RWPE1 (cell line): ENCODE measurements at places on chromosomes 3 and 15.

DNA sequence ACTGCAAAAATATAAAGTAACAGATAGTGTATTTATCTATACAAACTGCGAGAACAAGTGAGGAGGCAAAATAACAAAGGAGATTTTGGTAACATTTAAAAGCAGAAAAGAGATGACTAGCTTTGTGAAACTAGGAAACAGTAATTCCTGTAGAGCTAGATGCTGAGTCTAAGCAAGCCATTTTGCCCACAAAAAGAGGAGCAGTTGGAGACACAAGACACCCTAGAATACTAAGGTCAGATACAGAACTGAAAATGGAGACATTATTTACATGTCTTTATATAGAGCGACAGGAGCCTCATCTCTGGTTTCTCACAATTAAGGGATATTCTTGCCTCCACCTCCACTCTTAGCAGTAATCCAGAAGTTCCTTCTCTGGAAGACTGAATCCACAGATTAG lies 732.4 kb upstream of the GBE1 start:
- DNase-seq, result no peak

- no peak for DNase-seq
Observed at GRCh38 chr3:195080571-195081151, 190.3 kb downstream of the XXYLT1 start.

DNA sequence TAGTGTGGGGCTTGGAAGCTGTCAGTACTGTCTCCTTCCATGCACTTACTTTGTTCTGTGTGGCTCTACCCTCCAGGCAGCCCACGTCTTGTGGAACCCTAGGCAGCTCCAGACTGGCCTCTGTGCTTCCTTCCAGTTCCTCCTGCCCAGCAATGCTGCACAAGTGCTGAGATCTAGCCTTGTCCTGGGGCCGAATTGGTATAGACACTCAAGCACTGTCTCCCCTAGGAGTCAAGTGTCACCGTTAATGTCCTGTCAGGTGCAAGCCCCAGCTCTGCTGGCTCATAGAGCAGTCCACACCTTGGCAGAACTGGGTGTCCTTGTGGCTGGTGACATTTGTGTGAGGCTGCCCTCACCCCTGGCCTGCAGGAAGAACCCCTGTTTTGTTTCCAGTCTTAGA lies 130.1 kb downstream of the EEFSEC start:
- DNase-seq, result no peak

DNA sequence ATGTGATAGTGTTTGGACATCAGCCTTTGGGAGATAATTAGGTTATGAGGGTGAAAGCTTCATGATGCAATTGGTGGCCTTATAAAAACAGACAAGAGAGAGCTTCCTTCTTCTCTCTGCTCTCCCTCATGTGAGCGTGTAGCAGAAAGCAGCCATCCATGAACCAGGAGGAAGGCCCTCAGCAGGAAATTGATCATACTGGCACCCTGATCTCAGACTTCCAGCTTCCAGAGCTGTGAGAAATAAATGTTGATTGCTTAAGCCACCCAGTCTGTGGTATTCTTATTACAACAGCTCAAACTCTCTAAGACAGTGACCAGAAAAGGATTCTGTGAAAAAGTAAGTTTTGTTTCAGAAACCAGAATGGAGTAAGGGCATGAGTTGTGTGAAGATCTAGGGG lies 13.3 kb downstream of the STAC start:
- no peak for DNase-seq

DNA sequence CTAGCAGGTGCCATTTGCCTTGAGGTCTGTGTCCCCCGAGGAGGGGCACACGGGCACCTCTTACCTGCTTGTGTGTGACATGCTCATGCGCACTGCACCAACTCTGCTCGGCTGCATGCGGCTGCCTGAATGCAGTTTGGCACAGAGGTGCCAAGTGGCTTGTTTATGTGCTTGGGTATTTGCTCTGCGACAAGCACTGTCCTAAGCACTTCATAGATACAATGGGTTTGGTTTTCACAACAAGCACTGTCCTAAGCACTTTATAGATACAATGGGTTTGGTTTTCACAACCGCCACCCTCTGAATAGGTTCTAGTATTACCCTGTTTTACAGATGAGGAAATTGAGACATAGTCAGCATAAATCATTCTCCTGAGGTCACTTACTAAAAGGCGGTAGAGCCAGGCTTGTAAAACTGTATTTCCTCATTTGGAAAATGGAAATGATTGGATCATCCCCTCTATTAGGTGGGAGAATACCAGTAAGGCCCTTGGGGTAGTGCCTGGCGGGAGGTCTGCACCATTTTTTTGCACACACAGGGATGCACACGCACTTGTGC lies 487 bp downstream of the ITIH4 start:
- DNase-seq, result no peak

DNA sequence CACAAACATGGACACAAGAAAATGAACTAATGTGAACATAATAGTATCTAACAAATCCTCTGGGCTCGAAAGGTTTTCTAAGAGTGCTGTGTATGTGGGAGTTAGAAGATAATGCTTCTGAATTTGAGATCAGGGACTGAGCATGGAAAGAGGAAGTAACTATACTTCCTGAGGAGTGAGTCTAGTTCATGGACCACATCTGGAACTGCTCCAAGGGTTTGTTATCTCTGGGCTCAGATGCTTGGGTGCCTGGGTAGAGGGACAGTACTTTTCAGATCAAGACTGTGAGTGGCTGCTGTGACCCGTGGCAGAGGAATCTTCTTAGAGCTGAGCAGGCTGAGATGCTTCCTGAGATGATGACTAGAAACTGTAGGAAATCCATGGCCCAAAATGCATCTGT lies 28.5 kb downstream of the TBC1D23 start:
- no peak for DNase-seq

GRCh38 chr3:131518680-131519079 lies 15.9 kb upstream of the MRPL3 start:
- no peak for DNase-seq

DNA sequence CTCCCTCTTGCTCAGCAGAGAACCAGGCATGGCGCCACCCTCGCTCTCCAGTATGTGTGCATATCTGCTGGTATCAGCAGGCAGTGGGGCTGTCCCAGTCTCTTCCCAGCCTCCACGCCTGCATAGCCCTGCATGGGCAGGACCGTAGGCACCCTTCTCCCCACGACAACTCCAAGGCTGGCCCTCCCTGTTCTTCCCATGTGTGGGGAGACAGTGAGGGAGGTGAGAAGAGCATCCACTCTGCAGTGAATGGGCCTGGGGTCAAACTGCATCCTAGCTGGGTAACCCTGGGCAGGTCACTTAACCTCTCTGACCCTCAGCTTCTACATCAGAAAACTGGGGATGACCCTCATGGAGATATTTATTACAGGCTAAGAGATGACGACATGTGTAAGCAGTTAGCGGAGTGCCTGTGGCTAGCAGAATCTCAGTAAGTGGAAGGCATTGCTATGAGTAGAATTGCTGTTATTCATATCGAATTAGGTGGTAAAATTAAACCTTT lies 13.3 kb upstream of the SSUH2 start:
- DNase-seq, result no peak

- DNase-seq, result no peak
Observed at GRCh38 chr15:73767806-73768501, 14.8 kb upstream of the INSYN1 start.

DNA sequence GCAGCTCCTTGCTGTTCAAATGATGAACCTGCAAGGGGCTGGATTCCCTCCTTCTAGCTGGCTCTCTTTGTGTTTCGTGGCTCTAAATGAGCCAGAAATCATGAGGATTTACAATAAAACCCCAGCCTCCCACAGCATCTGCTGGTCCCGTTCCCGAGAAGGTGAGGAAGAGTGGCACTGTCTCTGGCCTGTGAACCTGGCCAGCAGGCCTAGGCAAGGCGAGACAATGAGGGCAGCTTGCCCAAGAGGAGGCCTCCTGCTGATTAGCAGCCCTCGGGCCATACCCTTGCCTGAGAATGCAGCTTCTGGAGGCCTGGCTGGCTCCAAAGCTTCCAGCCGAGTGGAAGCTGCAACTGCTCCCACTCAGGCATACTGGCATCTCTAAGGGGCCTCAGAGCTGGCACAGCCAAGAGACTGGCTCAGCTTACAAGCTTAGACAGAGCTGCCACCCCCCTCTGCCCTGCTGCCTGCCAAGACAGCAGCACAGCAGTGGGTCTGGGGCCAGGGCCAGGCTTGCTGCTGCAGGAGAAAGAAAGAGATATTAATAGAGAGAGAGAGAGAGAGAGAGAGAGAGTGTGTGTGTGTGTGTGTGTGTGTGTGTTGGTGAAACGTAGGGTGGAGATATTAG lies 76.5 kb downstream of the HMG20A start:
- DNase-seq, result no peak

DNA sequence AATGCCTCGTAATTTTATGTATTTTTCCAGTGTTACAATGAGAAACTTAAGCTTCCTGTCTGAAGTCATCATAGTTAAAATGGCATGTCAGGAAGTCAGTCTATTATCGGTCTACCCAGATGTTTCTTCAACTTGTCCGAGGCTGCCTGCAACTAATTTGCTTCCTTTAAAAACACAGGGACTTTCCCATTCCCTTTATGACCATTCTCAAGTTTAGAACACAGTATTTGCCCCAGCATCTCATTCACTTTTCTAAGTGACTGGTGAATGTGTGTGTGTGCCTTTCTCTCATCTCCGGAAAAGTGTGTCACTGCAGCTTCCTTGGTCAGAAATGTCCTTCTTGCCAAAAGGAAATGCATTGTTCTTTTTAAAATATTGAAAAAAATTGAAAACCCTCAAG lies 466.6 kb downstream of the RAP2B start:
- DNase-seq, result no peak

DNA sequence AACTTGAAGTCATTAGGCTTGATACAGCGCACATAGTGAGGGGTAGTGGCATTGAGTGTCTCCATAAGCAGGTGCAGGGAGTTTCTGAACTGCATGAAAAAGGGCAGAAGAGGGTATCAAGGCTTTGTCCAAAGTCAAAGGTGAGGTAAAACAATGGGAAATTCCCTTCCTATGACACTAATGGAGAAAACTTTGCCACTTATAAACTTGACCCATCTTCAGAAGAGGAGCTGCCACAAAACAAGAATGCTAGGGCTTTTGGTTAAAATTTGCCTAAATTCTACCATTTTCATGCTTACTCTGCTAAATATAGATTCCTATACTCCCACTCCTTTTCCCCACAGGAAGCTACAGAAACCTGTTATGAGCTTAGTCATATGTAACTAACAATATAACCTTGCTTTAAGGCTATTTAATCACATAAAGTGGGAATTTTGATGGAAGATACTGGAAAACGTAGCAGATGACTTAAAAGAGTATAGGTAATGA lies 87.5 kb upstream of the MYO5C start:
- no peak for DNase-seq

- DNase-seq, result no peak
Observed at GRCh38 chr3:65385805-65386204, 652.9 kb downstream of the MAGI1 start.

DNA sequence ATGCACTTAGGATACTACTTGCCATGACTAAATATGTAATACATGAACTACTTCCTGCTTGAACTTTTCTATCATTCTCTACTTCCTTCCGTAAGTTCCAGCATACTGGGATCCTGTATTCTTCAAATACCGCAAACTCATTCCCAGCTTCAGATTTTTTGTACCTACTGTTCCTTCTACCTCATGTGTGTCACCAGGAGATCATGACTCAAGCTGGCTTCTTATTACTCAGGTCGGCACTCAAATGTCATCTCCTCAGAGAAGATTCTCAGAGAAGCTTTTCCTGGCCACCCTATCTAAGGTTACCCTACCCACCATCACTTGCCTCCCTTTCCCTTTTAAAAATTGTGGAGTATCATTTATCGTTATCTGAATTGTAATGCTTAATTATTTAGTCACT lies 66.7 kb downstream of the RFX7 start:
- no peak for DNase-seq

DNA sequence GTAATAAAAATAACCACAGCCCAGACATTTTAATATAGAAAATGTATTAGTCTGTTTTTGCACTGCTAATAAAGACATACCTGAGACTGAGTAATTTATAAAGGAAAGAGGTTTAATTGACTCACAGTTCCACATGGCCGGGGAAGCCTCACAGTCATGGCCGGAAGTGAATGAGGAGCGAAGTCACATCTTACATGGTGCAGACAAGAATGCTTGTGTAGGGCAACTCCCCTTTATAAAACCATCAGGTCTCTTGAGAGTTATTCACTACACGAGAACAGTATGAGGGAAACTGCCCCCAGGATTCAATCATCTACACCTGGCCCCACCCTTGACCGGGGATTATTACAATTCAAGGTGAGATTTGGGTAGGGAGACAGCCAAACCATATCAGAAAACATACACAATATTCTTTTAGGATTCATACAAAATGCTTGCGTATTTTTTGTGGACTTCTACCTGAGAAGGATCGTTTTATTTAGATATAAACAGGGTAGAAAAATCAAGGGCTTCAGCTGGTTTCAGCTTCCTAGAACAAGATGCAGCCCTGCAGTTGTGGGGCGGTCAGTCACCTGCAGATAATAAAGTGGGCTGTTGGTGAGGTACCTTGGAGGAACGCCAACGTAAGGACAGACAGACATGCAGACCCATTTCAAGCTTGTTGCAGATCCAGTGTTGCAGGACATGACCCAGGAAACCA lies 101.9 kb downstream of the TNIK start:
- no peak for DNase-seq

- DNase-seq, result no peak
Observed at GRCh38 chr3:144119633-144120032, 148.0 kb downstream of the DIPK2A start.

DNA sequence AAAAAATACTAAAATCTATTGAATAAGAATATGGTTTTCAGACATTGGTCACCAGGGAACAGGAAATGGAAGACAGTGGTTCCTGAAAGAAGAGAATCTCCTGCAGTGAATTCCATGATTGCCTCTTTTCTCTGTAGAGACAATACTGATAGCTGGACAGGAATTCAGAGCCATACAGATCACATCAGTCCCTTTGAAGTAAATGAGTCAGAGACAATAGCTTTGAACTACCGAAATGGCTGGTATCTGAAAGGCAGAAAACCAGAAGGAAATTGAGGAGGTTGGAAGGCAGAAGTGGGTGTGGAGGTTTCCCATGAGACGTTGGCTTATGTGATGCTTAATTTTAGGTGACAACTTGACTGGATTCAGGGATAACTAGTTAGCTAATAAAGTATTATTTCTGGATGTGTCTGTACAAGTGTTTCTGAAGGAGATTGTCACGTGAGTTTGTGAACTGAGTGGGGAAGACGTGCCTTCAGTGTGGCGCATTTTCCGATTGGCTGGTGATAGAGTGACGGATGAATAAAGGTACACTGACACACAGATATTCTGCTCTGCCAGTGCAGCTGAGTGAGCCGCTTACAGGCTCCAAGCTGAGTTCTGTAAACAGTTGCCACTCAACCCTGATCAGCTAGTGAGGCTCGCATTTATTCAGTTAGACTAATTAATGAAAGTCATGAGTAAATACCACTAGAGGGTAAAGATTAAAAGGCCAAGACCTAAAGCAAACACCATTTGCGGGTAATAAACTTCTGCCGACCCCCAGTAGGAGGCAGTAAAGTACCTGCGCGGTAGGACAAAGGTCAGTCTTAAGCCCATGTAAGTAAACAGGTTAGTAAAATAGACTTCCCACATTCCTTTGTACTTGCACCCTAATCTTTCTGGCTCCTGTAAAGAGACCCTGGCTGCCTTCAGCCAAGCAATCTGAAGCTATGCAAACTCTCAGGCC lies 1298.6 kb downstream of the SI start:
- no peak for DNase-seq

- DNase-seq, result no peak
Observed at GRCh38 chr3:156657862-156658731, 16.3 kb upstream of the TIPARP start.

GRCh38 chr3:13281507-13282357 lies 138.4 kb downstream of the NUP210 start:
- no peak for DNase-seq
